ENCODE measurements at places on chromosomes 4 and X. TPM values are rescaled to one million over a fixed set of nuclear protein-coding genes. Genes with fewer than 3 reads are reported as not detected.

DNA sequence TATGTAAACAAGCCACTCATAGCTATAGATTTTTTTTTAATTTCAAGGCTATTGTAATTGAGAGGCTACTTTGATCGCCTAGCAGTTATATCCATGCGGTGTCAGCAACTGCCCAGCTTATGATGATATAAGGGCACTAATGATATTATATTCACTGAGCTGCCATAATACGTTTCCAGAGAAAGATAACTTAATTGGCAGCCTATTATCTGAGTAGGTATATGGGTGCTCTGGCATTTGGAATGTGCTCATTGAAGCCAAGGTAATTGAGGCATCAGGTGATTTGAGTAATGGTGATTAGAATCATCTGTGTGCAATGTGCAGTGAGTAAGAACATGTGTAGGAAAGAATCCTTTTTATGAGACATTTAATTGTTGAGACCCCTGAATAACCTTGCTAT lies 490.0 kb downstream of the CENPC start:
- DNase-seq, result no peak

- no peak for DNase-seq
Observed at GRCh38 chr4:39384563-39384962, 18.4 kb upstream of the RFC1 start.

The RRH gene
- total RNA-seq, result not detected

The TMPRSS11A gene
- total RNA-seq, result not detected

GRCh38 chr4:97662133-97662532 lies 481.1 kb downstream of the STPG2 start:
- no peak for DNase-seq

The SYN1 gene
- total RNA-seq, result not detected

All from Caki2 (cell line).